ENCODE measurements at places on chromosomes 16 and 17. TPM values are rescaled to one million over a fixed set of nuclear protein-coding genes. Genes with fewer than 3 reads are reported as not detected.

HES7 gene
- total RNA-seq = 0.64 TPM

PRR35 gene
- total RNA-seq = 0.09 TPM

CLEC19A gene
- total RNA-seq = not detected

CDH8 gene
- total RNA-seq = 13.2 TPM

PTX4 gene
- not detected for total RNA-seq

KLHL10 gene
- total RNA-seq = not detected

NATD1 gene
- 7.9 TPM for total RNA-seq

SLC22A31 gene
- total RNA-seq = 0.58 TPM

IRX3 gene
- total RNA-seq = 0.75 TPM

SOX9 gene
- 33.8 TPM for total RNA-seq

SLX1B gene
- 30.7 TPM for total RNA-seq

PYDC1 gene
- not detected for total RNA-seq

PIRT gene
- total RNA-seq = not detected

RGS11 gene
- total RNA-seq = 2.7 TPM

AOC2 gene
- total RNA-seq = 5.0 TPM

TLE7 gene
- total RNA-seq = not detected
